ENCODE measurements at places on chromosomes 7 and 10. TPM values are rescaled to one million over a fixed set of nuclear protein-coding genes. Genes with fewer than 3 reads are reported as not detected.

DNA sequence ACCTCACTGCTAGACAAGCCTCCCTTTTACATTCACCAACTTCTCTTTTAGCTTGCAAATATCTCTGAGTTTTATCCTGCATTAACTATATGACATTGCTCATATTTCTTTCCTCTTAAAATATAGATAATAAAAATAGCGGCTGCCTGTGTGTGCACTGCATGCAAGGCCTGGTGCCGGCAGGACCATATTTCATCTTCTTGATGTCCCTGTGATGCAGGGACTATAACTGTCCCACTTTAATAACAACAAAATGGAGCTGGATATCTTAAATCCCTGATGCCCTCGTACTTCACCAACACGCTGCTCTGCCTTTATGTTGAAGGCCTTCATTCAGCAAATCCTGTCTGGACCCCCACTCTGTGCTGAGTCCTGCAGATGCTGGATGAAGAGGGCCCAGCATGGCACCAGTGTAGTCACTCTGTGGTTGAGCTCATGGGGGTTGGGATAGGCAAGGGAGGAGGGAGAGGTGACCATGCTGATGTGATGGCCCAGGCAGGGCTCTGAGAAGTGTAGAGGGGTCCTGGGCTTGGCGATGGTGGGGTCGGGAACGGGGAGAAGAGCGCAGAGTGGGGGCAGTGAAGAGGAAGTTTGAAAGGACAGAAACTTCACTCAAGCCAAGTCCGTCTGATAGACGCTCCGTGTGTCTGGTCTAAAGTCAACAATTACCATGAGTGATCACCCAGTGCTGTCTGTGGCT is 40.4 kb downstream of the C10orf90 start:
- peak; percentile 52 for DNase-seq

DNA sequence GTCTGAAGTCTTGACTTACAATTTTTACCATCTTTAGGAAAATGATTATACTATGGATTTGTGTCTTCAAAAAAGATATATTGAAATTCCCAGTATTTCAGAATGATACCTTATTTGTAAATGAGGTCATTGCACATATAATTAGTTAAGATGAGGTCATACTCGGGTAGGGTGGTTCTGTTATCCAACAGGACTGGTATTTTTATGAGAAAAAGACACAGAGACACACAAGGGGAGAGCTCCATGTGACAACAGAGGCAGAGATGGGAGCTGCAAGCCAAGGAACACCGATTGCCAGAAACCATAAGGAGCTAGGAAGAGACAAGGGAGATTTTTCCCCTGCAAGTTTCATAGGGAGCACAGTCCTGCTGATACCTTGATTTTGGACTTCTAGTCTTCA is 356.9 kb downstream of the ARL4A start:
- DNase-seq, result no peak

GRCh38 chr7:69803699-69804516 is 205.6 kb downstream of the AUTS2 start:
- no peak for DNase-seq

DNA sequence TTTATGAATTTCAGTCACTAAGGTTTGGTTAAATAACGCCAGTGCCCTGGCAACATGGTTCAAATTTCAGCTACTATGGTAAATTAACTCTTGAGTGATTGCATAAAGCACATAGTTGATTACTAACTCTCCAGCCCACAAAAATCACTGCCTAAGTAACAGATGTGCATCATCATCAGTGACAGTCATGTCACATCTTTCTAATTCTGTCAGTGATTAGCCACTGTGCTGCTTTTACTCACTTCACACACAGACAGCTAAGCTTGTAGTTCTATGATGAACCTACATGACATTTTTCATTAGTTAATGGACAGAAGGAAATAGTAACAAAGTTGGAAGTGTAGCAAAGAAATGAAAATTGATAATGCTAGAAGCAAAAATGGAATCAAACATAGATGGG is 108.9 kb downstream of the DNAH11 start:
- no peak for DNase-seq

DNA sequence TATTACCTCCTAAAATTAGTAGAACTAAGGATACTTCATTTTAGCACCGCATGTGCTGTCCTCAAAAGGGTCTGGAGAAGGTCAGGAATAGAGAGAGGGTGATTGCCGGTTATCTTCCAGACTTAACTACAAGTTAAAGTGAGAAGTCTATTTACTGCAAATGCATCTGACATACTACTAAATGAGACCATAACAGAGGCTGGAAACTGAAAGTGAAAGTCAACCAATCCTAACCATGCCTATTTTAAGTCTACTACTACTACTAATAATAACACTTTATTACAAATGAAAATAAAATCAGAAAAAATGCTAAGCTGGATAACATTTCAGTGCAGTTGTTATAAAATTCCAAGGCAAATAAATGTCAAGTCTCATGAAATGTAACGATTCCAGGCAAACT is 244.7 kb downstream of the KIF20B start:
- DNase-seq, result no peak

GRCh38 chr10:122158362-122158761 is 112.7 kb upstream of the BTBD16 start:
- DNase-seq, result no peak

DNA sequence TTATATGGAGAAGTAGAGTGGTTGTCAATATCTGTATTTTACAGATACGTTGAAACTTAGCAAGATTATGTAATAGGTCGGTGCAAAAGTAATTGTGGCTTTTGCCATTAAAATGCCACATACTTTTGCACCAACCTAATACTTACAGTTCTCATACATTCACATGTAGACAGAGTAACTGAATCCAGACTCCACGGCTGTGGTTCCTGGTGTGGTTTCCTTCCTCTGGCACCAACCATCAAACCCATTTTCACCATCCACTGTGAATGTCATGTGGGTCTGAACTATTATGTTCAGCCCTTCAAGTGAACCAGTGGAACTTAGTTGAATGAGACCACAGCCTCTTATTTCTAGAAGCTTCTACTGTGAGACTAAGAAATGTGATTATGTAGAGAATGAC is 31.5 kb upstream of the SLIT1 start:
- no peak for DNase-seq

LMTK2 gene
- total RNA-seq, result 44.3 TPM

ACBD7 gene
- total RNA-seq, result not detected
